ENCODE measurements at places on chromosomes 2 and 18.

DNA sequence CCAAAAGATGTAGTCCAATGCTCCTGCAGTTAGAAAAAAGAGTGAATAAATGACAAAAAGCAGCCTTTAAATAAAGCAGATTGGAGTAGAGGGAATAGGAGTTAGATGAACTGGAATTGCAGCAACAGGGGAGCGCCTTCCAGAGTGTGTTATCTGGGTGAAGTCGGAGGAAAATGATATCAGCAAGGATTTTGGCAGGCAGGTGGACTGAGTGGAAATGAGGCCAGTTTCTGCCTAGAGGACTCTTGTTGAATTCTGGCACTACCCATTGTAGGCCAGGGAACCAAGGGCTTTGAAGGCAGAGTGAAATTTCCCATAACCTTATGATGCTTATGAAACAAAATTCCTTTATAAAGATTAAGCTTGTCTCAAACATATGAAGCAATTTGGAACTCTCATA, 59.8 kb downstream of the AKAIN1 start:
- DNase-seq, result no peak

DNA sequence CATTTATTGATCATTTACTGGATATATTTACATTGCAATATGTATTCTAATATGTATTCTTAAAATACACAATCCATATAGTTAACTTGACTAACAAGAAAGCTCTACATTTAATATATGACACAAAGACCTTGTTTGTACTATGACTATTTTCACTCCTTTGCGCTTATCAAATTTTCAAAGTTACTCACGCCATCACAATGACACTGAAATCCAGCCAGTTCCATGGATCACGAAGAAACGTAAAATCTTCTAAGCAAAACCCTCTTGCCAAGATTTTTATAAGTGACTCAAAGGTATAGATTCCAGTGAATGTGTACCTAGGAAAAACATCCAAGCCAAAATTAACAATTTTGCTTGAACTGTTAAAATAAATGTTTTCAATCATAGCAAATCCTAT, 39.6 kb downstream of the SCN3A start:
- no peak for DNase-seq

DNA sequence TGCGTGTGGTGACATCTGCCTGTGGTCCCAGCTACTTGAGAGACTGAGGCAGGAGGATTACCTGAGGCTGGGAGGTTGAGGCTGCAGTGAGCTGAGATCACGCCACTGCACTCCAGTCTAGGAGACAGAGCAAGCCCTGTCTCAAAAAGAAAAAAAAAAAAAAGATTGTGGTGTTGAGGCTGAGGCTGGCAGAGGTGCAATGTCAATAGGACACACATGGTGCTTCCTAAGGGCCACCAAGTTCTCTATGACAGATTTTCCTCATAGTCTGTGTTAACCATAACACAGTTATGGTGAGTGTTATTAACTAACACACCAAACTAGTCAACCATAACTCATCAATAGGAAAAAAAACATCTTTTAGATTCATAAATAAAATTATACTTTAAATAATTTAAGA, 494.4 kb downstream of the TMX3 start:
- no peak for DNase-seq

DNA sequence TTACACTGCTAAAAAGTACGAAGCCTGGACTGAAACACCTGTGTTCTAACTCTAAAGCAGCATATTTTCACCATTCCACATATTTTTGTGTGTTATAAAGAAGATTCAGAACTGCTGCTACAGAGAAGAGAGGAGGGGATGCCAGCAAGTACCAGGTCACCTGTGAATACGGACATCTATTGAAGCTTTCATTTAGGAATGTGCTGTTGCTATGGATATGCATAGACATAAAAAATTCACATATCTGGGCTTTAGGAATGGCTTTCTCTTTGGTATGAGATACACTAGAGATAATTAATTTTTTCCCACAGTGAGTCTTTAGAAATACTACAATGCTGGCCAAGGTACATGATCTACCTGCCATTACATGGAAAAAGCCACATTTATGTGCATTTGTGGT, 238.5 kb downstream of the WDR7 start:
- no peak for DNase-seq

GRCh38 chr2:203586206-203586605, 51.1 kb upstream of the RAPH1 start:
- no peak for DNase-seq

DNA sequence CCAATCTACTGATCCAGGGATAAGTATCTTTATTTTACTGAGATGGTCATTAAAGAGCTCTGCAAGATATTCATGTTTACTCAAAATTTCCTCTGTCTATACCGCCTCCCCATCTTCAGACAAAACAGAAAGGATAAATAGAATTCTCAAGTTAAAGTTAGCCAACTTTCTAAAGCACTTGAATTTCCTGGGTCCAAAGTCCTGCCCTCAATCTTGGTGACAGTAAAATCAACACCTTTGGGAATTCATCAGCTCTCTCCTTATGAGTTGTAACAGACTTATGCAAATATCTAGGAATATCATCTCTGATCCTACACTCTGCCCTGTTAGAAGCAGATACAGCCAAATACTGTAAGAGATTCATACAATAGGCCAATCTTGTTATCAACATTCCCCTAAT, 122.5 kb upstream of the HAAO start:
- no peak for DNase-seq

DNA sequence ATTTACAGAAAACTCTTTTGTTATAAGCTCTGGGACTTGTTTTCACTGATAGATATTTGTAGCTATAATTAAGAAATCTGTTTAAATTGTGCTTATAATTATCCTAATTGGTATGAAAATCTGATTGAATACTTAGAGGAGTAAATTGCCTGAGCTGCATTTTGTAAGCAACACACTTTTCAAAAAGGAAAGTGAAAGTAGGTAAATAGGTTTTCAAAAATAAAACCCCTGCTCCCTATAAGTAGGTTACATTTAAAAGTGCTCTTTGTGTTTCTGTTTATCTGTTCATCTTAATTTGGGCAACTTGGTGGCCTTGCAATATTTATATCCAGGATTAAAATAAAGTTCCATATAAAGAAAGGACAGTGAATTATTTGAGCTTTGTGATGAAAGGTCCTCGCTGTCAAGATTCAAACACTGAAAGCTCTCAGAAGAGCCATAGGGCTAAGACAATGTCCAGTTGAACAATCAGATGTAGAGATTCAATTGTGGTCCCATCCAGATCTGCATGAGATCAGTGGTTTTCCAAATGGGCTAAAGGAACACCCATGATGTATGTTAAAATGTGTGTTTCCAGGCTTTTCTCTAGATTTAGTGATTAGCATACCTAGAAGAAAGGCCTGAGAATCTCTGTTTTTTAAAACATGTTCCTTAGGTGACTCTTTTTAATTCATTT, 371.6 kb downstream of the RPRM start:
- DNase-seq, result no peak

DNA sequence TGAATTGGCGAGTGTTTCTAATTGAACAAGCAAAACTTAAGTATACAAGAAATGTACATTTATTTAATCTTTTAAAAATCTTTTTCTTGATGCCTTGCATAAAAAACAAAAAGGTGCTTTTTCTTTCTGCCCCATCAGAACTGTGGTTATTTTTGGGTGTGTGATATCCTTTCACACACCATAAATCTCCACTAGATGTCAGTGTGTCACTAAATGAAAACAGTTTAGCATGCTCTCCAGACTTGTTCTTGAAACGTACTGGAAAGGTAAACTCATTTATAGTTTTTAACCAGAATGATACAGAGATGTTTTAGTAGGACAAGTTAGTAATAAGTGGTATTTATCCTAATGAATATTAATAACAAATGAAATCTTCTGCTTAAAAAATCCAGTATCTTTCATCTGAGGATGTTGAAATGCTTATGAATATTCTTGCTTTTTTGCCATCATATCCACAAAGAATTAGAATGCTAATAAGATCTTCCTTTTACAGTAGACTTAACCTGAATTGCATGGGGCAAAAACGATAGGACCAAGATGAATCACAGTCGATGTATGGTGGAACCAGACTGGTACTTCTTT, 96.8 kb downstream of the UBE2E3 start:
- DNase-seq, result no peak

DNA sequence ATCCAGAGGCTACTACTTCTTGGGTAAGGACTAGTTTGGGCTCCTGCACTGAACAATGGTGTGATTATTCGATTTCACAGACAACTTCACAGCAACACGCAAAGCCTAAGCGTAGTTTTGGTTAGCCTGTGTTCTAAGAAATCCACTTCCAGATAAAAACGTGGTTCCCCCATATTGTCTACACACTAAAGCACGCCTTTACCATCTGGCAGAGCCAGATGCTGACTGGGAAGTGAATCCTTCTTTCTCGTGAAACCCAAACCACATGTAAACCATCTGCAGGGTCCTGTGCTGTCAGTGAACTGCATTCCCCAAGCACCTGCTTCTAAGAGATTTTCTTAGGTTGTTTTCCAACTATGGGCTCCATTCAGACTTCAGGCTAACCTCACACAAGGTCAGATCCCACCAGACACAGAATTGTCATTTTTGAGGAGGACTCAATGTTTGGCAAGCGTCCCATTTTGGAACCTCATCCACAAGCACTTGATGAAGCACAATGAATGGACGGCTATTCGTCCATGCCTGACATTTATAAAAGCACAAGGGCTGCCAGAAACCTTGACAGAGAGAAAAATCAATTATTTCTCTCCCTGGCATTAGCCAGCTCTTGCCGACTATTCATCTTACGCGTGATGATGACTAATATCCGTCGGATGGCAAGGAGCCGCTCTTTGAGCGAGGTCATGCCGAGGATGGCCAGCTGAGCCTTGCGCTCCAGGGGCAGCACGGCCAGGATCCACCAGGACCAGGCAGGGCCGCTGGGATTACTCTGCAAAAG, 38.4 kb downstream of the LONRF2 start:
- no peak for DNase-seq

DNA sequence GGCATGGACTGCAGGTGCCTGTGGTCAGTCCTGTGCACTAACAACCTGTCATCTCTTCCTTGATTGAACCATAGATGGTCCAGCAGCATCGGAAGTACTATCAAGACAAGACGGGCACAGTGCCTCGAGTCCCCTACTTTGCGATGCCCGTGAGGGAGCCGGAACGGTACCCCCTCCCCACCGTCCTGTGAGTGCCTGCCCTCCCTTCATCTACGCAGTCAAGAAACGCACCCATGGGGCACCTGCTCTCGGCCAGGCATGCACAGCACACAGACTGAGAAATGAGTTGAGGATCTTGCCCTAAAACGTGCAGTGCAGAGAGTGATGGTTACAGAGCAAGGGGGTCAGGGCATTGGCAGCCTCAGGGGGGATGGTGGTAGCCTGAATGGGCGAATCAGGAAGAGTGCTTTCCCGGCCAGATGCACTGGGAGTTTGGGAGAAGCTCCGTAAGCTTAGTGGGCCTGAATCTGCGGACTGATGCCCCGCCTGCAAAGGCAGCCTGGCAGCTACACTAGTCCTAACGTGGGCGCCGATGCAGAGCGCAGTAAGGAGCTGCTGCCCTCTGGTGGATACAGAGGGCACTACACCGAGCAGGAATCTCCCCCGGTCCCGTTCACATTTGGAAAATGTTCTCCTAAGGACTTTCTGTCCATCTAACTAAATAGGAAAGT, 63.6 kb downstream of the CIB4 start:
- DNase-seq, result peak; percentile 13

DNA sequence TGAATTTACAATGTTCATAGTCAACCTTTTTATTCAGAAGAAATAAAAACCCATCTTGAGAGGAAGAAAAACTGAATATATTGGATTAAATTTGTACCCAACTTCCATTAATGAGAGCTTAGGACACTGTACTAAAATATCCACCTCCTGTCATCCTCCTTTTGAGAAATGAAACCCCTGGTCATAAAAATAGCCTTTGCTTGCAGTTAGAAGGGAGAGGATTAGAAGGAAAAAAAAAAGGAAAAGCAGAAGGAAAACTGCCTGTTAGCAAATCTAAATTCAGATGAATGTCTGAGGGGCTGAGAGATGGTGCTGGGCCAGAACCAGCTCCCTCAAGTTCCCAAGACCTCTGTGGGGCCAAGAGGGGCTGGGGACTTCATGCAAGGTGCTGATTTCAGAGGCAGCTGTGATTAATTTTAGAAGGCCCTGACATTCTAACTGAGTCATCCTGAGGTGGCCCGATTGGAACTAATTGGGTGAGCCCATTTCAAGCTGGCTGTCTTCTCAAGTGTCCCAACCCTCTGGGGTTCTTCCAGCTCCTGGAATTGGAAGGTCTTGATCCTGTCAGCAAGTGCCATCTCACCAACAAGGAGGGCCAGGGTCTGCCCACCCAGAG, 38.4 kb upstream of the BIN1 start:
- no peak for DNase-seq

GRCh38 chr2:210611466-210611865, 55.1 kb downstream of the CPS1 start:
- no peak for DNase-seq

DNA sequence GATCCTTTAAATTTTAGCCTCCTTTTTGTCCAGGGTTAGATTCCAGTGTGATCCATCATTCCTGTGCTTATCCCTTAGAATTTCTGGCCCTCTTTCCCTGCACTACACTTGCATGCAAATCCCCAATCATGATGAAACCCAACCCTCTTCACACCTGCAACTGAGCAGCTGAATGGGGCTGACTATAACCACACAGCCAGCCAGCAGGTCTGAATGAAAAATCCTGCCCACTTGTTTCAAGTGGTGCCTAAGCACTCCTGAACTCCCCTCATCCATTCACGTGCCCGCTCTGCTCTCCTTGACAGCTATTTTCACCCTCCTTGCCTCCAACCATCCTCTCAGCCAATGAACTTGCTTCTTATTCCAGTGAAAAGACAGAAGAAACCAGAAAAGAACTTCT, 80.5 kb upstream of the AFF3 start:
- no peak for DNase-seq

- DNase-seq, result no peak
These were observed 143.6 kb downstream of the WDPCP start for GRCh38 chr2:63444565-63445288.

DNA sequence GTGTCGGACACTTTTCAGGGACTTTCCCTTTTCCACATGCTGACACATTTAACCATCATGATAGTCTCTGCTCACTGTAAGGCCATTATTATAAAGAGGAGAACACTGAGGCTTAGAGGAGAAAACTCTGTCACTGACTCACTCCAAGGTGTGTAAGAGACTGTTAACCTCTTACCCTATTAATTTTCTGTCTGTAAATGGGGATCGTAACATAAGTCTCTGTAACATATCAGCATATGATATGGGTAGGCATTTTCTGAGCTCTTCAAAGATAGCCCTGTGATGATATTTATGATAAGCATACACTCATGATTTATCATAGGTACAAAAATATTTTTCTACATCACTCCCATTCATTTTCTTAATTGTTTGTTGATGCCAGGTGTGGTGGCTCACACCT, 36.4 kb downstream of the TMEM182 start:
- DNase-seq, result no peak
